Posterior cingulate gyrus (tissue), 11 donors: ENCODE measurements at places on chromosomes 7 and 10.

- DNase-seq = peak; percentile 10
Measured at GRCh38 chr7:127393368-127394058, 1.0 kb upstream of the ZNF800 start.

GRCh38 chr7:111985798-111986197, 220.4 kb downstream of the DOCK4 start:
- no peak for DNase-seq

- DNase-seq = no peak
Measured at GRCh38 chr10:59801171-59801570, 47.9 kb upstream of the MRLN start.

- DNase-seq = no peak
Measured at GRCh38 chr7:152108359-152108758, 82.9 kb downstream of the GALNT11 start.

GRCh38 chr10:30645340-30645827, 15.8 kb upstream of the LYZL2 start:
- no peak for DNase-seq

DNA sequence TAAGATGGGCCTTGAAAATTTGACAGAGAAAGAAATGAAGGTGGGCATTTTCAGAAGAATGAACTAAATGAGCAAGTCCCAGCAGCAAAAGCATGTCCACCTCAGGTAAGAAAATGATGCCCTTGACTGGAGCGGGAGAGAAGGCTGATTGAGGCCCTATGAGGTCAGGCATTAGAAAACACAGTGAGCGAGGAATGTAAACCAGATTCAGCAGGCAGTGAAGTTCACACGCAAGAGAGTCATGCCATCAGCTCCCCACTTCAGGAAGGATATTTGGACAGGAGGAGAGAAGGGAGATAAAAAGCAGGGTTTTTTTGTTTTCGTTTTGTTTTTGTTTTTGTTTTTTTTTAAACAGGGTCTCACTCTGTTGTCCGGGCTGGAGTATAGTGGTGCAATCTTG, 166.4 kb downstream of the PPP1R17 start:
- no peak for DNase-seq

DNA sequence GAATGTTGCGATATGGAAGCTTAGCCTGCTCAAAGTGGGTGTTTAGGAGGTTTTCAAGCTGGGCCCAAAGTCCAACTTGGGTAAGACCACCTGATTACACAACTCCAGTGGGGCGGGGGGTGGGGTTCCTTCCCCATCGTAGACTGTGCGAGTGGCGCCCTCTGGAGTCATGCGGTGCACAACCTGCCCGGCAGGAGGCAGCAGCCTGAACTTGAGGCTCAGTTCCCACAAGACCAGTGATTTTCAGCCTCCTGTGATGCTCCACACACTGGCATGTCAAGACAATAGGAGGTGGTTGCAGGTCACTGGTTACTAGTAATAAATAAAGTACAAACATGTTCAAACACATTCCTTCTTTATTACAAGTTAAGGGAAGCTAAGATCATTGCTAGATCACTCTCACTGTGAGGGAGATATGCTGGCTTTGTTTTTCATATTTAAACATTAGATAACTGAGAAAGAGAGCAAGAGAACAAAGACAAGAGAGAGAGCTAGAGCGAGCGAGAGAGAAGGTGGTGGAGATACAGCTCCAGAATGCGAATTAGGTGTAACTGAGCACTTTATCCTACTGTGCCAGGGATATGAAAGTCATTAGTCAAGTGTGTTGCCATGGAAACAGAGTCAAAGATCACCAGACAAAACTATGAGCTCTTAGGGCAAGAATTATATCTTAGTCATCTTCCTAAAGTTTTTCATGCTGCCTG, 97.4 kb upstream of the BMPER start:
- no peak for DNase-seq

- DNase-seq = no peak
Measured at GRCh38 chr7:105325216-105325904, 63.4 kb downstream of the SRPK2 start.
